ENCODE measurements at places on chromosomes 2 and 18.

DNA sequence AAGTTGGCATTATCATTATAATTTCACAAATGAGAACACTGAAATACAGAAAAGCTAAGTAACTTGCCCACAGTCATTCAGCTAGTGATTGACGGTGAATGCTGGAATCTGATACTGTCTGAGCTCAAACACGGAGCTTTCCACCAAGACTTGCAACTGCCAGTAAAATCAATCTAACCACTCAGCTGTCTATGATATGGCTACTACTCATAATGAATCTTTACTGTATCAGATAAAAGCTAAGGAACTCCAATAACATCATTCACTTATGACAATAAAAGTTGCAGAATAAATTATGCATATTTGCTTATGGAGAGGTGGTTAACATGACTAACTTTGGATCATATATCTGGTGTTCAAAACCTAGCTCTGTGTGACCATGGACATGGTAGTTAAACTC lies 279.4 kb upstream of the NXPH2 start:
- DNase-seq: no peak

DNA sequence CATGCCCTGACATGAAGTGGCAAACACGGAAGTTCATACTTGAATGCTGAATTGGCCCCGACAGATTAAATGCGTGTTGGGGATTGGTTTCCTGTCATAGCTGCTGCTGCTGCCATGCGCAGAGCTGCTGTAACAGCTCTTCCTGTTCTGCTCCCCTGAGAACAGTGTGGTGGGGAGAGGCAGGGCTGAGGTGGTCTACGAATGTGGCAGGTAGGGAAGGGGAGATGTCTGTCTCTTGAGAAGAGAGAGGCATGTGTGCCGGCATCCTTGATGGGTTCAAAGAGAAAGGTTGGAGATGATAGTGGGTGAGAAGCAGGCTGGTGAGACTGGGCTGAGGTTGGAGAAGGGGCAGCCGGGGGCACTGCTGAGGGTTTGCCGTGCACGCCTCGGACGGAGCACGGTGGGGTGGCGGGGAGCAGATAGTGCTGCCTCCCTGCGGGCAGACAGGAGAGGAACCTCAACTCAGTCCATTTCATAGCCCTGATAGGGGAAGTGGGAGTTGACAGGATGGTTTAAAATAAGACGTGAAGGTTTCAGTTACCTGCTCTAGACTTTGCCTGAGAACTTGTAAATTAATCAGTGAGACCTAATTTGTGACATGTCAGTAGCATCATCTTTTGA lies 46.1 kb downstream of the TMEM185B start:
- DNase-seq: peak; percentile 96

DNA sequence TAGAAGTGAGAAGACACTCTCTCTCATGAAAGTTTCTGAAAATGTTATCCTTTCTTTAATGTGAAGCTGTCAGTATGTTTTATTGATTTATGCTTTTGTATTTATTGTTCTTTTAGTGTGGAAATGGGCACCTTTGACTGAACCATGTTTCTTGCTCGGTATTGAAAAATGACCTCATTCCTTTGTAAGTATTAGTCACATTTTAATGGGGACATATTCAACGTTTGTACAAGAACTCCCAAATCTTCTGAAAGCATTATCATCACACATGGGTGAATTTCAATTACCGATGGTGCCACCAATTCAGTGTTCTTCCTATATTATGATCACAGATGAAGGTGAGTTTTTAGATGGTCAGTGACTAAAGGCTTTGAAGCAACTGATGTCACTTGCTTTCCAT lies 371.8 kb upstream of the GCFC2 start:
- DNase-seq: no peak

DNA sequence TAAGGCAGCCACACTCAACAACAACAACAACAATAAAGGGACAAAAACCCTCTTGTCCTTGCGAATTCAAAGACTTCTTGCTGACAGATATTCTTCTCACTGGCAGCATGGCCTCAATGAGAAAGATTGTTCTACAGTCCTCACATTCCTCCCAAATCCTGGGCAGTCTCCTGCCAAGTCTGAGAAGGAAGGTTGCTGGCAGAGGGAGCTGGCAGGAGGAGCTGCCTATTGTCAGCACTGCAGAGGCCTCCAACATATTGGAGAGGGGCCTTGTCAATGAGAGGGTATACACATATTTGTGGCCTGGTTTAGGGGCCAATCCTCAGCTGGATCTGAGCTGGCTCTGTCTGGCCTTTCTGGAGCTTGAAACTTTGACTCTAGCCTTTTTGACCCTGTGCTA lies 63.5 kb downstream of the LAMA3 start:
- no peak for DNase-seq

GRCh38 chr2:97728091-97728731 lies 14.8 kb downstream of the ZAP70 start:
- no peak for DNase-seq

- DNase-seq: no peak
Measured at GRCh38 chr18:48166336-48166875, 235.9 kb upstream of the SMAD2 start.

GRCh38 chr2:197028230-197028629 lies 101.7 kb upstream of the PGAP1 start:
- no peak for DNase-seq

DNA sequence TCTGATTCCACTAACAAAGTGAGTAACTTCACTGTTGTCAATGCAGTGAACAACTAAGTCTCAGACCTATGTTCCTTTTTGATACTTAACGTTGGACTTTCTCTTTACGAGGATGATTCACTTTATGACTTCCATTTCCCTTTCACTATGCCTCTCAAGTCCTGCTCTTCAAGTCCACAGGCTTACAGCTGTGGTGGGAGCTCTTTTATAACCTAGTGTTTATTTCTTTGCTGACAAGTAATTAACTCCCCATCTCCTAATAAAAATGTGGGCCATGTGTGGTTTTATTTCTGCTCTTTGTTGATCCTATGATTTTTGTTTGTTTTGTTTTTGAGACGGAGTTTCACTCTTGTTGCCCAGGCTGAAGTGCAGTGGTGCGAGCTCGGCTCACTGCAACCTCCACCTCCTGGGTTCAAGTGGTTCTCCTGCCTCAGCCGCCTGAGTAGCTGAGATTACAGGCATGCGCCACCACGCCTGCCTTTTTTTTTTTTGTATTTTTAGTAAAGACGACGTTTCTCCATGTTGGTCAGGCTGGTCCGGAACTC lies 142.1 kb downstream of the USP34 start:
- no peak for DNase-seq

- no peak for DNase-seq
Measured at GRCh38 chr2:190357600-190357999, 14.2 kb downstream of the INPP1 start.

GRCh38 chr2:221655300-221655699 lies 83.2 kb upstream of the EPHA4 start:
- no peak for DNase-seq

DNA sequence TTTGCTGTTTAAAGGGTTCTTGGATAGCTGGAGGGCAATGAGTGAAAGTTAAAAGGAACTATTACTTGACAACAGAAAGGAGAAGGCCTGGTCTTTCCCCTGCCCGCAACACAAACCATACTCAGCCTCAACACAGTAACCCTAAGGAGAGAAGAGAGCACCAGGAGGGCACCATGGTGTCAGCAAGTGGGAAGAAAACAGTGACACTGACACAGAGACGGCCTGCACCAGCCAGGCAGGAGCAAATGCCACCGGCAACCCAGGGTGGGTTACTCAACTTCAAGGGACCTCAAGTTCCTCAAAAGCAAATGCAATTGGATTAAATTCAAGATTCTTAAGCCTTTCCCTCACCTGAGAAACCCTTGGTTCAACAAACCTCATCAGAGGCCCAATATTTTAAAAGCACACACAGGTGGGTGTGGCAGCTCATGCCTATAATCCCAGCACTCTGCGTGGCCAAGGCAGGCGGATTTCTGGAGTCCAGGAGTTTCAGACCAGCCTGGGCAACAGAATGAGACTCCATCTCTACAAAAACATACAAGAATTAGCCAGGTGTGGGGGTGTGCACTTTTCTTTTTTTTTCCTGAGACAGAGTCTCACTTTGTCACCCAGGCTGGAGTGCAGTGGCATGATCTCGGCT lies 52.3 kb downstream of the TFCP2L1 start:
- no peak for DNase-seq

- DNase-seq: no peak
Measured at GRCh38 chr2:238847841-238848690, at the start of gene TWIST2. Gene TWIST2 (plus strand): TSS chr2:238848085. CDS start chr2:238848216, 131 bp downstream.

DNA sequence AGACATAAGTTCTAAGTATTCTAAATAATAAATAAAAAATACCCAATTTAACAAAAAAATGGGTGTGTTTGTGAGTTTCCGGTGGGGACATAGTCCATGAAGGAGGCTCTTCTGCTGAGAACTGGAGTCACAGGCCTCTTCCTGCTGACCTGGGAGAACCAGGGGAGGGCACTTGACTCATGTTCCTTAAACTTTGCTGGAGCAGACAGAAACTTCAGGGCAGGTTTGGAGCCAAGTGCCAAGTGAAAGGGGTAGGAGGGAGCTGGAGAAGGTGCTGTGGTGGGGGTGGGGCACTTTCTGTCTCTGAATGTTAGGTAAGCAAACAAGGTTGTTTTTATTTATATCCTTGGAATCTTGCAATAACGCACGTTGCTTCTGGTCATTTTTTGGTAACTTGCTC lies 78.8 kb upstream of the TTN start:
- no peak for DNase-seq

DNA sequence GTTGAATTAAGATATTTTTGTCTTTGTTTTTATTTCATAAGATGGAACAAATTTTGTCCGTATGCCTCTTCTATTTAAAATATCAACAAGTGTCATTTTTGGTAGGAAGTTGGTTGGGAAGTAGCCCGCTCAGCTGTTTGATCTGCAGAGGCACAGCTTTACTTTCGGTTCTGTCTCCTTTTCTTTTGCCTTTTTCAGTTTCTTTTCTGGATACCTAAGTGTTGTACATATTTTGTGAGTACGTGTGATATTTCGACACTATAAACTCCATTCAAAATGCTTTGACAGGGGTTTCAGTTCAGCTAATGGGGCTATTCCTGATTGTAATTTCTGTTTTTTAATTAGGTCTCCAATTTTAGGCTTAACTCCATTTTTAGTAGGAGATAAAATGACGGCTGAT lies 1785.0 kb upstream of the LRRTM1 start:
- DNase-seq: no peak

DNA sequence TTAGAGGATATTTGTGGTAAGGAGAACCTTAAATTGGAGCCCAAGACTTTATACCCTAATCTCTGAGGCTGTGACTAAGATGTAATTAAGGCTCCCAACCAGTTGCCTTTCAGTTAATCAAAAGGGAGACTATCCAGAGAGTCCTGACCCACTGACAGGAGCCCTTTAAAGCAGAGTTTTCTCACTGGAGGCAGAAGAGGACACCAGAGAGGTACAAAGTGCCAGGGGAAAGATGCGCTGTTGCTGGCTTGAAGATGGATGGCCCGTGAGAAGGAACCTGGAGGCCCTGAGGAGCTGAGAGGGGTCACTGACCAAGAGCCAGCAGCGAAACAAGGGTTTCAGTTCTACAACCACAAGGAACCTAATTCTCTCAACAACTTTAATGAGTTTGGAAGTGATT lies 137.3 kb downstream of the TMEM131 start:
- no peak for DNase-seq

DNA sequence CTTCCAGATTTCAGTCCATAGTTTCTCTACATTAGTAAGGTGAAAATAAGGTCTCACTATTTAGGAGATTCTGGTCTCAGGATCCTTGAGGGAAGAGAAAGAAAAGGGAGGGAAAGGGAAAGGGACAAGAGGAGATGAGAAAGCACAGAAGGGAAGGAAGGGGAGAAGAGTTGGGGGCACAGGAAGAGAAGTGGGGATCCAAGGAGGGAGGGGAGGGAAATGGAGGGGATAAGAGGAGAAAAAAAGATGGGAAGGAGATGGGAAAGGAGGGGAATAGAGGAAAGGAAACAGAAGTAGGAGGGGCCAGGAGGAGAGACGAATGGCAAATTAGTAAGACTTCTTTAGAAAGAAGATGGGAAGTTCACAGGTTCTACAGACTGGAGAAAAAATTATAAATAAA lies 39.2 kb upstream of the SPTBN1 start:
- DNase-seq: no peak

- DNase-seq: no peak
Measured at GRCh38 chr2:3789256-3789655, 85.9 kb downstream of the DCDC2C start.

GRCh38 chr18:71797554-71797953 lies 746.6 kb downstream of the CBLN2 start:
- no peak for DNase-seq

DNA sequence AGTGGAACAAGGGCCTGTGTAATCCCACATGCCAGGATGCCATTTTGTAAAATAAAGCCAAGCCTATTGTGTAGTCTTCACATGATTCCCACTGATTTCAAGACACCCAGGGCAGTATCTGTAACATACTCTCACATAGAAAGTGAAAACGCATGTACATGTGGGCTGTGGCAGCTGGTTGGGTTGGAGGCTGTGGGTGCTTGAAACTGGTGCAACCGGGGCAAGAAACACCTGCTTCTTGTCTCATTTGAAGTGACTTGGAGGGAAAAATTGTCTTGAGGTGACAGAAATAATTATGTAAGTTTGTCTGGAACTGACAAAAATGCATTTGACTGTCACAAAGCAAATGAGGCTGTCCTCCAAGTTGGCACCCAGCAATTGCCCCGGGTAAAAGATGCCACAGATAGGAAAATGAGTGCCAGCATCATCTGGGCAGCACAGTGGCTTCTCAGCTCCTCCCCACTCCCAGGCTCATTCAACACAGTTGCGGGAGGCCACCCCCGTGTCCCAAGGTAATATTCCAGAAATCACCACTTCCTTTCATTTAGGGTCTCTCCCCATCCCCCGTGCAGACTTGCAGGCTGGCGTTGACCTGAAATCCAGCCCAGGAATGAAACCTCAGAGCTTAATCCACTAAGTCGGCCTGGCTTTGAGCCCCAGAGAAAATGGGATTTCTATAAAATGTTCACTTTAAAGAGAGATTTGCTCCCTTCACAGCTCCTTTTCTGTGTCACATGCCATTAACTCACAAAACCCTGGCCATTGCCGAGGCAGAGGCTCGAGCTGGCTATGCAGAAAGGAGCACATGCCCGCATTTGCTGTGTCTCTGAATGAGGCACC lies 293.9 kb upstream of the PARD3B start:
- DNase-seq: no peak

DNA sequence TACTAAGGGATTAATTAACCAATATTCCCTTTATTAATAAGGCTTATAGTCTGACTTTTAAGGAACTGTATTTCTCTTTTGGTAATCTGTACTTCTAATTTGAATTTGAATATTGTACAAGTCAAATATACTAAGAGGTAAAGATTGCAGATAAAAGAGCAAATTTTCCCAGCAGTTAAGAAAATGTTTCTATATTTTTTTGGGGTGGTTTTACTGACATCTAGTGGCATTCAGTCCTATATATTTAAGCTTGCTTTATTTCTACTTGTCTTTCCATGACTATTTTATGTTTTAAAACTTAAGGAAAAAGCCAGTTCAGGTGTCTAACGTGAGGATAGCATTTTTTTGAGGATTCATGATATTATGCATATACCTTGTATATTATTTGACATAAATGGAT lies 41.6 kb downstream of the TDRD15 start:
- no peak for DNase-seq
